GM18507 (cell line): ENCODE measurements at places on chromosomes 6 and 20.

DNA sequence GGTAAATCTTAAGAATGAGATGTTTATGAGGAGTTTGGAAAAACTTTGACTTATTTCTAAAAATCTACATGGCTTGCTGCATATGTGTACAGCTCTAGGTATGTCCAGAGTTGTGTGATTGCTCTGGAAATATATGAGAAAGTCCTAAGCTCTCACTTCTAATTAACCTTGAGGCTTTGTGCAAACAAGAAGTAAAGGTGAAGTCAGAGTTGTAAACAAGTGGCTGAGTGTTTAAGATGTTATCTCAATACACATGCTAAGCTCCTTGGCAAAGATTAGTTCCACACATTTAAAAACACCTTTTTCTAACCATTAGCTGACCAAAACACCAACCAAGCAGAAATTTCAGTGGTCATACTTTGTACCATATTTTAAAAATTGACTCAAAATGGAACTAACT is 684.2 kb downstream of the HTR1B start:
- DNase-seq: no peak

- no peak for DNase-seq
Observed at GRCh38 chr6:151060766-151061531, 178.8 kb upstream of the AKAP12 start.

DNA sequence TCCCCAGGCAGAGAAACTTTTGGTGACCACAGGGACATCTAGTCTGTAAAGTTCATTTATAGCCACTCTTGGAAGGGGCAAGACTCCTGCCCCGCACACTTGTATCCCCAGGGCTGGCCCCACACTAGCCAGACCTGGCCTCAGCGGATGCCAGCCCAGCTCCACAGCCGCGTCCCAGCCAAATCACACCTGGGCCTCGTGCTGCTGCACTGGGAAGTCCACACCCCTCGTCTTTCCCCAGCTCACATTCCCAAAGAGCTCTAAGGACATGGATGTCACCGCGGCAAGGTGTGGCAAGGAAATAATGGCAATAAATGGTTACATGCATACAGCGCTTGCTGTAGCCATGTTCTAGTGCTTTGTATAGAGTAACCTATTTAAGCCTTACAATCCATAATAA is 8.6 kb downstream of the IP6K3 start:
- no peak for DNase-seq

DNA sequence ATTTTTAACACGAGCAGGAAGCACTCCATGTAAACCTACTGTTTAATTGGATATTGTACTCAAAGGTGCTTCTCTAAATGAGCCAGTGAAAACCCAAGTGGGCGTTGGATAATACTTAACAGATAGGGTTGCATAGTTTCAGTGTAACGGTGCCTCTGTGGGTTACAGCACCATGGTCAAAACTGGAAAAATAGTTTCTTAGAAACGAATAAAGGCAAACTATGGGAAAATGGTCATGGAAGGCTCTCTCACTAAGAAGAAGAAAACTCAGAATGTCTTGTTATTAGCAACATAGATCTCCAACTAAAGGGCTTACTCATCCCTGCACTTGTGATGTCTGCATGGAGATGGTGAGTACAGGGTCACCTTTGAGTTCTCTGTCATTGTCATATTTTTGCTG is 59.1 kb upstream of the NEDD9 start:
- DNase-seq: no peak

DNA sequence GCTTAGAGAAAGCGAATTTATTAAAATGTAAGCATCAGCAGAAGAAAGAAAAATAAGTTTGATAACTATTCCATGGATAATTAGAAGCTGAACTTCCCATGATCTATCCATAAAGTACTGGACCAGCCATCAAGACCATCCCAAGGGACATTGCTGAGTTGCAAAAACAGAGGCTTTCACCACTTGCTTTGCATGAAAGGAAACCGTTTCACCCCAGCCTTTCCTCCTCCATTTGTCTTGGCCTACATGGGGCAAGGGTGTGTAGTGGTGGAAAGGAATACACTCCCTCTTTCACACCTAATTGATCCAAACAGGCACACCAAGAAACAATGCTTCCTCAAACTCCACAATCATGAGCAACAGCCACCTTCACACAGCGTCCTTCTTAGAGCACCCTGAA is 10.4 kb downstream of the HIVEP2 start:
- no peak for DNase-seq

DNA sequence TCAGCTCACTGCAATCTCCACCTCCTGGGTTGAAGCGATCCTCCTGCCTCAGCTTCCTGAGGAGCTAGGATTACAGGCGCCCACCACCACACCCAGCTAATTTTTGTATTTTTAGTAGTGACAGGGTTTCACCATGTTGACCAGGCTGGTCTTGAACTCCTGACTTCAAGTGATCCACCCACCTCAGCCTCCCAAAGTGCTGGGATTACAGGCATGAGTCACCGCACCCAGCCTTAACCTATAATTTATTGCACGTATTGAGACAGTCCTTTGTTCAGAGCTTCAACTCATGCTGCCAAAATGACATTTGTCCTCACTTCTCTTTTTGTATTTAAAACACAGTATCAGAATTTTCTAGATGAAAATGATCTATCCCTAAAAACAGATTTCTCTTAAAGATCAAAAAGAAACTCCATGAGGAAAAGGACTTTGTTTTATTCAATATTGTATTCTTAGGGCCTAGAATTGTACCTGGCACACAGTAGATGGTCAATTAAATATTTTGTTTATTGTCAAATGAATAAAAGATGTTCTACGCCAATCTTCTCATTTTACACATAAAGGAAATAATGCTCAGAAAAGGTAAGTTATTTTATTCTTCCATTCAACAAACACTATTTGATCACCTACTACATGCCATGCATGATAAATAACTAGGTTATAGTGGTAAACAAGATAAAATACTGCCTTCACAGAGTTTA is 10.8 kb downstream of the SERAC1 start:
- no peak for DNase-seq

DNA sequence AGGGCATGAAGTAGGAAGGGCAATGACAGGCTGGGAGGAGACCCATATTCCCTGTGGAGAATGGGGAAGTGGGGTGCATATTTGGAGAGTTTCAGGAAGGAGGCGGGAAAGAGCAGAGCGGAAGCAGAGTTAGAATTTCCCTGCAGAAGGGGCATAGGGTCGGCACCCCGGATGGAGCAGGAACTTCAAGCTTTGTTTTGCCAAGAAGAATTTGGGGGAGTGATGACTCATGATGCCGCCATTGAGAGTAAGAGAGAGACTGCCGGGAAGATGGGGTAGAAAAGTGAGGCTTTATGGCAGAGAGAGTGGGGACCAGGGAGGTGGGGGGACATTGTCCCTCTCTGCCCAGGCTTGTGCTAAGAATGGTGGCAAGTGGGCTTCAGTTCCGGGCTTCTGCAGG is 50.3 kb upstream of the EPB41L1 start:
- DNase-seq: no peak

DNA sequence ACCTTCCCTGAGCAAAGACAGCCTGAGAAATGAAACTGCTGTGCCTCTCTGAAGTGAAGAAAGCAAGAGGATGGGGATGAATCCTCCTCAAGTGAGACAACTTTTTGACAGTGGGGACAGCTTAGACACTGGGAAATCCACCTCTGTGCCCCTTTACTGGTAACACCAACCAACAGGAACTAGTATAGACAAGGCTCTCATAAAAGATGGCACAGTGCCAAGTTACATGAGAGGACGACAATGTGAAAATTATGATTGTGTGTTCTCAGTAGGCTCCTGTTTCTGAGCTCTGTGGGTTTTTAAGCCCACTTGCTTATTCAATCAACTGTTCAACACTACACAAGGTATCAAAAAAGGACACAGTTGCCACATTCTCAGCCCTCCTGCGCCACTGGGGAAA is 41.6 kb upstream of the LYRM2 start:
- DNase-seq: no peak

DNA sequence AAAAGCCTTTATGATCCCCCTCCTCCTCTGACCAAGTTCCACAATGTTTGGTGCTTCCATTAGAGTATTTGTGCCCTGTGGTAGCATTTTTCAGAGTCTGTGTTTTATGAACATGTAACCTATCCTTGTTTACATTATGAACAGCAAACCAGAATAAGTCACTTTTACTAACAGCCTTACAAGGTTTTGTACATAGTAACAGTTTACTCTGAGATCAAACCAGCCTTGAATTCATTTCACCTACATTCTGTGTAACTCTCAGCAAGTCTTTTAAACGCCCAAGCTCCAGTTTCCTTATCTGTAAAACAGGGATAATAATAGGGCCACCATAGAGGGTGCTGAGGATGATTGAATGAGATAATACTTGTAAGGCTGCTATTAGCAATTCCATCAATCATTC is 175.0 kb downstream of the PHACTR1 start:
- no peak for DNase-seq

DNA sequence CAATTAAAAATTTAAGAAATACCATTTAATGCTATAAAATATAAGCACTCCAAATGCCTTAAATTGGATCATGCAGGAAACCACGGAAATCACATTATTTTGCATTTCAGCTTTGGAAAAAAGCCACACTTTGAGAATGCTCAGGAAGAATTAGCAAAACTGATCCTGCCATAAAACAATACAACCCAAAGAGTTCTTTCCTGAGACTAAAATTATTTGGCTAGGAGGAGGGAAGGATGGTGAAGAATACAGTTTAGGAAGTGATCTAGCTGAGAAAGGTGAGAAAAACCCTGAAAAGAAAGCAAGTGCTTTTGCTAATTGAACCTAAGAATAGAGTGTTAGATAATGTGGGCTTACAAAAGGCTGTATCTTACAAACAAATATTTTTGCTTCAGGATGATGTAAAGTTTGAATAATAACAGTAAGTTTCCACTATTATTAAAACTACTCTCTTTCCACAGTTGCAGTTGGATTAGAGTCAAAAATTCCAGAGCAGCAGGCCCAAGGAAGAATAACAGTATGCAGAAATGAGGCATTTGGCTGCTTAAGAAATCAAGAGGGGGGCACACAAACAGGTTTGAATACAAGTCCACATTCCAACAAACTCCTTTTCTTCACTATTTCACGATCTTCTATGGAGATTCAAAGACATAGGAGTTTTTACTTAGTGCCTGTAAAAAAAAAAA is 565.4 kb downstream of the RFPL4B start:
- DNase-seq: no peak

DNA sequence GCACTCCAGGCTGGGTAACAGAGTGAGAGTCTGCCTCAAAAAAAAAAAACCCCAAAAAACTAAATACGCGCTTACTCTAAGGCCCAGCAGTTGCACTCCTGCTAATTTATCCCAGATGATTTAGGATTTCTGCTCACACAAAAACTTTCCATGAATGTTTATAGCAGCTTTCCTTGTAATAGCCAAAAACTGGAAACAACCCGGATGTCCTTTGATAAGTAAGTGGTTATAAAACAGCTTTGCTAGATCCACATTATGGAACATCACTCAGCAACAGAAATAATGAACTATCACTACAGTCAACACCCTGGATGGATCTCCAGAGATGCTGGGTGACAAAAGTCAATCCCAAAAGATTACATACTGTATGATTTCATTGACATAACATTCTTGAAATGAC is 220.4 kb upstream of the JARID2 start:
- DNase-seq: no peak

GRCh38 chr6:170114187-170114945 is 176.5 kb downstream of the DLL1 start:
- DNase-seq: no peak

DNA sequence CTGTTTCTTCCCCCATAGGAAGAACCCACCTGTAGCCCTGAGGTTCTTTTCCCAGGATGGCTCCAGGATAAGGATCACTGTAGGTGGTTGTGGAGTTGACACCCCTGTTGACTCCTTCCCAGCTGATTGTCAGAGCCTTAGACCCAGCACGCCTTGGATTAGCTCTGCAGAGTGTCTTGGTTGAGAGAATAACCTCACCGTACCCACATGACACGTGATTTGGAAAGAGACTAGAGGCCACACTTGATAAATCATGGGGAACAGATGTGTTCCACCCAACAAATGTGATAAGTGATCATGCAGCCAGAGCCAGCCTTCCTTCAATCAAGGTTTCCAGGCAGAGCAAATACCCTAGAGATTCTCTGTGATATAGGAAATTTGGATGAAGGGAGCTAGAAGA is 12.2 kb downstream of the BTN3A1 start:
- no peak for DNase-seq

GRCh38 chr6:72182337-72183246 is 296.2 kb downstream of the RIMS1 start:
- no peak for DNase-seq

DNA sequence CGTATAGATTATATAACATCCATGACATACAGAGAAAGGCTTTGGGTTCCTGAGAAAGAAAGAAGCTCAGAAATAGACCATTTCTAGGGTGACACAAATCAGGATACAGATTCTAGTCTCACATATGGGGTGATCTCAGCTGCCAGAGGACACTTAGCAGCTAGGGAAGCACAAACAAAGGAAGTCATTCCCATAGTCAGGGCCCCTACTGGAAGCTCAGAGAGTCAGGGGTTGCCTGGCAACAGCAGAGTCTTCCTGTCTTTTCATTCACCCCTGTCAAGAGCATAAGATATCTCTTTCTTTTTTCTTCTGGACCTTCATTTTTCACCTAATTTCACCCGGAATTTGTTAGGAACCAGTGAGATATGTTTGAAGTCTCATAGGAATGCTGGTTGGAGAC is 81.9 kb upstream of the IYD start:
- DNase-seq: no peak

DNA sequence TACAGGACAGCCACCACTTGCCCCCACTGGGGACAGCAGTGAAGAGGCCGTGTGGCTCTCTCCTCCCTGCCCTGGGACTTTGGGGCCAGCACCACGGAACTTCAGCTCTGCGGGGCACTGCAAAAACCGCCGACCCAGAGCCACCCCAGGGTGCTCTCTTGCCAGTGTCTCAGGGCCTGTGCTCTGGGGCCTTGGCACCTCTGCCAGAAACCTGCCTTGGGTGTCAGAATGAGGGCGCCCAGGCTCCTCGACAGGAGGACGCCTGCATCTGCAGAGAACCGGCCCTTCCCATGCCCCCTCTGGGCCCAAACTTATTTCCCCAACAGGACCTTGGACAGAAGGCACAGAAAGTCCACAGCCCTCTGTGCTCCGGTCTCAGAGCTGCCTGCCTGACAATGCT is 77.2 kb upstream of the MPC1 start:
- no peak for DNase-seq

DNA sequence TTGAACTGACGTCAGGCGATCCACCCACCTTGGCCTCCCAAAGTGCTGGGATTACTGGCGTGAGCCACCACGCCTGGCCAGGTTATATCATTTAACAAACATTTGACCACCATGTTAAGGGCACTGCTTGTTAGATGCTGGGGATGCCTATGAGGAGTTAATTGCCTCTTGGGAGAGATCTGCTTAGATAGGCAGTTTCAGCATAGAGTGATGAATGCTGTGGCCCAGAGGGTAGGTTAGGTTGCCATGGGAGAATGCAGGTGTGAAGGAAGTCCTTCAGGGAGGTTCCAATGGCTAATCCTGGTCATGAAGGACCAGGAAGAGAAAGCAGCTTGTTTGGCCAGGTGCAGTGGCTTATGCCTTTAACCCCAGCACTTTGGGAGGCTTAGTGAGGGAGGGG is 17.0 kb downstream of the PHF20 start:
- DNase-seq: no peak
